ENCODE measurements at places on chromosomes 11 and 22.

DNA sequence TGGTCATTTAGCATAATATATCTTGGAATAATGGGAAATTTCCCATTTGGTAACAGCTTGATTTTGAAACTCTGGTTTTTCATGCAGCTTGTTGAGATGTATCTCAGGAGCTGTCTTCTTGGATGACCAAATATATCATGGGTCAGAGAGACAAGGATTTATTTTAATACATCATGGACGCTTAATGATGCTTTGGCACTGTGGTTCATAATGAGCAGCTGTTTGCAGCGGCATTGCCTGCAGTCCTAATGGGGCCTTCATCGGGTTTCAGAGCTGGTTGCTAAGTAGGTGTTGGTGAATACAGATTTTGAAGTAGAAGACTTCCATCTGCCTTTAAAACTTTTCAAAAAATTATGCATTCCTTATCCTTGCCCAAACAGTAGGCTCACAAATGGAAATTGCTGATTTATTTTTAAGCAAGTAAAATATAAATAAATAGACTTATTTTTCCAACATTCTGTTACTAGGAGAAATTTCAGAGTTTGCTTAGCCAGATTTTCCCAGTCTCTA, 389.5 kb upstream of the FAT3 start:
- DNase-seq, result no peak

DNA sequence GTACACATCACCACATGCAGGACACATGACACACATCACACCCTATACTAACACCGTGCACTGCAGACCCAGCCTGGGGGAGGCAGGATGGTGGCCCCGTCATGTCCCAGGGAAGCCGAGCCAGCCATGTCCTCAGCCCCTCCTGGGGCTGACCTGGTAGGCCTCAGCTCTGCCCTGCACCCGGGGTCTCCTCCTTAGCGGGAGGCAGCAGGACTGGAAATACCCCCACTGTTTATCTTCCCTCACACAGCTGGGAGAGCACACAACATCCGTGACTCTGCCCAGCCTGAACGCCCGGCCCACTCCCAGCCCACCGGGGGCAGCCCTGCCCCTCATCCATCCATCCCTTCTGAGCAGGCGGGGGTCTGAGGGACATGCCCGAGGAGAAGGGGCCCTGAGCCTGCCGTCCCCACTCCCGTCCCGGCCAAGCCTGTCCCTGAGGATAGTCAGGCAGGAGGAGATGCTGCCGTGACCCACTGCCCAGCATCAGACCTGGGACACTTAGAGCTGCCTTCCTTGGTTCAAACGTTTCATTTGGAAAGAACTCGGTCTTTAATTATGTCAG, 945.0 kb downstream of the BRD1 start:
- no peak for DNase-seq

DNA sequence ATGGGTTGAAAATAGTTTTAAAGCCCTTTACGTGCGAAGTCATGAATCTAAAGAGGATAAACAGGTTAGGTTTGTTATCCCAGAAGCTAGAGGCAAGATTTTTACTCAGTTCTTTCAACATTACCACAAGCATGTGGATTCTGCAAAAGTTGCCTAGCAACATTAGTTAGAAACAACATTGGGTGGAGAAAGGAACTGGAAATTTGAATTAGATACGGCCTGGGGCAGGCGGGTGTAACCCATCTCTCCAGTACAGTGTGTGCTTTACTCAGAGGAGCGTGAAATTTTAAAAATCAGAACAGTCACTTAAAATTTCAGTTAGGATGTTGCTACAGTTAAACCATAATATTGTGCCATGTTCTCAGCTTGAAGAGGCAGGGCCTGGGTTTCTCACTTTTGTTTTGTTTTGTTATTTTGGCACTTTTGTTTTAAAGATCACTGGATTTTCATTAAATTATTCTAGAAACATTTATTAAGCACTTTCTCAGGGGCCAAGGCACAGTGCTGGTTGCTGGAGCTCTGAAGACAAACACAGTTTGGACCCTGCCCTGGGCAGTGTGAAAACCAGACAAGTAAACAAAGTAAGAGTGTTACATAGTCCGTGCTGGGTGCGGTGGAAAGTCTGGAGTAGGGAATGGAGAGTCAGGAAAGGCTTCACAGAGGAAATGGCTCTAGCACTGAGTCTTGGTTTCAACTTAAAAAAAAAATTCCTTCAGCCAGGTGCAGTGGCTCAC, 4.4 kb upstream of the WEE1 start:
- DNase-seq, result peak; percentile 33

- DNase-seq, result no peak
These were observed 19.6 kb downstream of the NF2 start for GRCh38 chr22:29623059-29623458.

GRCh38 chr11:679271-680207, 15.5 kb downstream of the DEAF1 start:
- no peak for DNase-seq

GRCh38 chr11:126111458-126112116, 48.9 kb upstream of the CDON start:
- DNase-seq, result no peak

DNA sequence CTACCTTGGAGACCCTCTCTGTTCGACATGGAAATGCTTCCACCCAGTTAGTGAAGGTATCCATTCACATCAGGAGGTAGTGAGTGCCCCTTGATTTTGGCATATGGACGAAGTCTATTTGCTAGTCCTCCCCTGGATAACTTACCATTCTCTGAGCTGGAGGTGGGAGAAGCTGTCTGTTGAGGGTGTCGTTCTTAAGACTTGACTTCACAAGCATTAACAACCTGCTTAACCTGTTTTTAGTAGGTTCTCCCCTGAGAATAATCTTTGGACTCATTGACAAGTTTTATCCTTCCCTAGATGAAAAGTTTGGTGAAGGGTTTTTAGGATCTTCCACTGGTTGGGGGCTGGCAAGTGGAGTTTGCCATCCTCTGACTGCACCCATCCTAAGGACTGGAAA, 1053.8 kb upstream of the CNTN5 start:
- no peak for DNase-seq

- no peak for DNase-seq
These were observed 12.6 kb upstream of the RASL10A start for GRCh38 chr22:29328055-29328454.

GRCh38 chr22:44891293-44891747, 118.5 kb downstream of the PHF21B start:
- no peak for DNase-seq

GRCh38 chr11:106540001-106540400, 462.5 kb downstream of the AASDHPPT start:
- DNase-seq, result no peak

- no peak for DNase-seq
These were observed 952.7 kb downstream of the BRD1 start for GRCh38 chr22:48874956-48875355.

DNA sequence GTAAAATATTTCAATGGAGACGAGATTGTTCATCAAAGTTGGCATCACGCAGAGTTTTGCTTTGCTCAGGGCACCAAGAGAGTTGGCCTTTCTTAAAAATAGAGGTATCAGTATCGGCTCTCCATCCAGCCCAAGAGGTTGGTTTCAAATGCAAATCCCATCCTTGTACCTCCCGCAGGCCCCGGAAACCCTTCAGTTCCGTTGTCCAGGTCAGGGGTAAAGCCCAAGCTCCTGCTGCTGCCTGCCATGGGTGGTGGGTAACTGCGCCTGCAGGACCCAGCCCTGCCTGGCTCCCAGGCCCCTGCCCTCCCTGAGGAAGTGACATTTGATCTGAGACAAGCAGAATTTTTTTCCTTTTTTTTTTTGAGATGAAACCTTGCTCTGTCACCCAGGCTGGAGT, 49.3 kb upstream of the RTL6 start:
- no peak for DNase-seq

GRCh38 chr11:81071606-81072005, 1630.8 kb upstream of the TENM4 start:
- DNase-seq, result no peak

- DNase-seq, result no peak
These were observed 6.7 kb upstream of the OOSP4A start for GRCh38 chr11:59957094-59957493.

GRCh38 chr22:33049119-33049729, 9.0 kb downstream of the SYN3 start:
- DNase-seq, result peak; percentile 78

- no peak for DNase-seq
These were observed 229.9 kb downstream of the ST3GAL4 start for GRCh38 chr11:126585388-126585773.

DNA sequence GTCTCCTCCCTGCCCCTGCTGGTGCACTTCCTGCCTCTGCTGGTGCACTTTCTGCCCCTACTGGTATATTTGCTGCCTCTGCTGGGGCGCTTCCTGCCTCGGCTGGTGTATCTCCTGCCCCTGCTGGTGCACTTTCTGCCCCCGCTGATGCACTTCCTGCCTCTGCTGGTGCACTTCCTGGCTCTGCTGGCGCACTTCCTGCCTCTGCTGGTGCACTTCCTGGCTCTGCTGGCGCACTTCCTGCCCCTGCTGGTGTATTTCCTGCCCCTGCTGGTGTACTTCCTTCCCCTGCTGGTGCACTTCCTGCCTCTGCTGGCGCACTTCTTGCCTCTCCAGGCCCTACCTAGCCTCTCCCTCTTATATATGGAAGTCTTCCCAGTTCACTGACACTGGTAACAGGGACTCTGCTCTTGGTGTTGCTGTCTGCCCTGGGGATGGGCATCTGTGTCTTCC, 10.1 kb downstream of the MTFP1 start:
- no peak for DNase-seq

DNA sequence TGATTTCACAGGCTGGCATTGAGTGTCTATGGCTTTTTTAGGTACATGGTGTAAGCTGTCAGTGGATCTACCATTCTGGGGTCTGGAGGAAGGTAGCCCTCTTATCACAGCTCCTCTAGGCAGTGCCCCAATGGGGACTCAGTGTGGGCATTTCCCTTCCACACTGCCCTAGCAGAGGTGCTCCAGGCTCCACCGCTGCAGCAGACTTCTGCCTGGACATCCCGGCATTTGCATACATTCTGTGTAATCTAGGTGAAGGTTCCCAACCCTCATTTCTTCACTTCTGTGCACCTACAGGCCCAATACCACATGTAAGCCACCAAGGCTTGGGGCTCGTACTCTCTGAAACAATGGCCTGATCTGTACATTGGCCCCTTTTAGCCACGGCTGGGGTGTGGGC, 78.3 kb downstream of the RNF169 start:
- no peak for DNase-seq

GRCh38 chr11:45935349-45936064, 13.1 kb downstream of the LARGE2 start:
- DNase-seq, result no peak

- DNase-seq, result no peak
These were observed 1065.9 kb downstream of the LRRC4C start for GRCh38 chr11:40393511-40393910.

- DNase-seq, result no peak
These were observed 258.9 kb downstream of the SWAP70 start for GRCh38 chr11:9922806-9923205.
